ENCODE measurements at places on chromosomes 6 and 20.
A peak's percentile ranks its signal among the peaks of the same experiment; 100 is the strongest.

GRCh38 chr6:123524781-123525180 lies 112.0 kb downstream of the TRDN start:
- DNase-seq: no peak

DNA sequence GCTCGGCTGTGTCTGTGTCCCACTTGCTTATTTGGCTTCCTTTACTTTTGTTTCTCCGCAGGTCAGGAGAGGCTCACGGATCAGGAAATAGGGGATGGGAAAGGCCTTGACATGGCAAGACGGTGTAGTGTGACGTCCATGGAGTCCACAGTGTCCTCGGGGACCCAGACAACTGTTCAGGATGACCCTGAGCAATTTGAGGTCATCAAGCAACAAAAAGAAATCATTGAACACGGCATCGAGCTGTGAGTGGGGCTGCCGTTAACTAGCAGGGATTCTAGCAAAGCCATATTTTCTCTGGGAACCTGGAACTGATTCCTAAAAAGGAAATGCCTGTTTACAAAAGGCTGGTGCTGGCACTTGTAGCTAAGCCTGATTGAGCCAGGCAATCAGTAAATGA lies 54.4 kb downstream of the ARFGEF2 start:
- no peak for DNase-seq

GRCh38 chr6:25921525-25922203 lies 8.8 kb downstream of the SLC17A2 start:
- no peak for DNase-seq

DNA sequence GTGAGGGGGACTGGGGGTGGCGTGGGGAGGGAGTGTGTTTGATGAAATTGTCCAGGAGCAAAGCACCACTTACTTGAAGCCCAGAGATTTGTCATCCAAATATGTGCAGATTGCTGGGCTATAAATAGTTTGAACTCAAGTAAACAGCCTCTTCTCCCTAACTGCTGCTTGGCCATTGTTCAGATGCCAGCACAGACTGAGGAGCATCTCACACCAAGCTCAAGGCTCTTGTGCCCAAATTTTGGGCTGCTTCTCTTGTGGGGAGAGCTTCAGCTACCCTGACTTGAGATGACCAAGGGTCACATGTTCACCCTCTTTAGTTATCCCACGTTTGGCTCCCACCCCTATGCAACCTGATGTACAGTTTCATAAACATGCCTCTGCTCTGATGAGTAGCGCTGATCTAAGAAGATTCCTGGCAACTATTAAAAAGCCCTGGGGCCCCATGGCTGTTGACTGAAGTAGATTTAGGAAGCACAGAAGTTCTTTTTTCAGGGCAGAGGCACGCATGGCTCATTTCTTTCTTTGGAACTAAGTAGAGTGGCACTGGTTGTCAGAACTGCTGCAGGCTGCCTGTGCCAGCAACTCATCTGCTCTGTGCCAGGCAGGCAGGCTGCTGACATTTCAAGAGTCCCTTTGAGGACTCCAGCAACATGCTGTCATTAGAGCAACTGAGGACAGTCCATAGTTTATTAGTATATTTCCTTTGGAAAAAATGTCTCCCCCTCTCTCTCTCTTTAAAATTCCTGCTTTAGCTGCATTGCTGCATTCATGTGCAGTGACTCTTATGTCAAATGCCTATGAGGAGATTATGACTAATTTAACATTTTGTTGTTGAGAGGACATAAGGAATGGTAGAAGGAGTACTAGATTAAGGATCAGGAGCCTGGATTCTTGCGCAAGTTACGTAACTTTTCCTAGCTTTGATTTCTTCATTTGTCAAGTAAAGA lies 9.6 kb upstream of the PKIG start:
- no peak for DNase-seq

DNA sequence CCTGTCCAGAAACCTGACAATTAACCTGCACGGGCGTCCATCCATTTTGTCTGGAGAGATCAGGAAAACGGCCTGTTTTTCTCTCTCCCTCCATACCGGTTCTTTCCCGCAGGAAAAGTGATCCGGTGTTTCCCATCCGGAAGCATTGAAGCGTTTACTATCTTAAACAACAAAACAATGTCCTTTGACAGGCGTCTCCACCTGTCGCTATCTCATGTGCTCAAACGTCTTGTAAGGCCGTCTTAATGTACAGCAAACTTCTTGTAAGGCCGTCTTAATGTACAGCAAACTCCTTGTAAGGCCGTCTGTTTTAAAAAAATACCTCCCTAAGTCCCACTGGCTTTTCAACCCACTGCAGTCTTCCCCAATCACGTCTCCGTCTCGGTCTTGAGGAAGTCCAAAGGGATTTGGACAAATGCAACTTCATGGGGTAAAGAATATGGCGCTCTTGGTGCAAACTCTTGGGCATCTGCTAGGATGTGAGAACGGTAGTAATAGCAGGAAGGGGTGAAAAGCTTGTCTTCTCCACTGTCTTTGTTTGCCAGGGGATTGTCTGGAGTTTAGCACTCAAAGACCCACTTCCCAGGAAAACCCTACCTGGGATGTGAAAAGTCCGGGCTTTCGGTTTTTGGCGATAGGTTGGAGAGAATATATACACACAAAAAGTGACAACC lies 29.9 kb upstream of the TRIM27 start:
- no peak for DNase-seq

GRCh38 chr6:125267806-125268523 lies 33.8 kb downstream of the HDDC2 start:
- DNase-seq: no peak

DNA sequence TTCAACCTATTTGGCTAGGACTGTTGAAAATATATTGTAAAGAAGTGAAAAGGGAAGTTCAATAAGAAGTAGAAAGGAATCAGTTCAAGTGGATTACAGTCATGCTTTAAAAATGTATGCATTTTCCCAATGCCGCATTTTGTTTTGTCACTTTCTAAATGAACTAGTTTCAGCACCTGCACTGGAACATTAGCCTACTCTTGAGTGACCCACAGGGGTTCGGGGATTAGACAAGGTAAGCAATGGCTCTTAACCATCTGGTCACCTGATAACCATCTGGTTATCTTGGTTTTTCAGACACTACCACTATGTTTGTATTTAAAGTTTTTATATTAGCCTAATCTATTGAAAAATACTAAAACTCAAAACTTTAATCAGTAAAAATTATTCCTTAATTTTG lies 97.6 kb downstream of the CD164 start:
- no peak for DNase-seq

DNA sequence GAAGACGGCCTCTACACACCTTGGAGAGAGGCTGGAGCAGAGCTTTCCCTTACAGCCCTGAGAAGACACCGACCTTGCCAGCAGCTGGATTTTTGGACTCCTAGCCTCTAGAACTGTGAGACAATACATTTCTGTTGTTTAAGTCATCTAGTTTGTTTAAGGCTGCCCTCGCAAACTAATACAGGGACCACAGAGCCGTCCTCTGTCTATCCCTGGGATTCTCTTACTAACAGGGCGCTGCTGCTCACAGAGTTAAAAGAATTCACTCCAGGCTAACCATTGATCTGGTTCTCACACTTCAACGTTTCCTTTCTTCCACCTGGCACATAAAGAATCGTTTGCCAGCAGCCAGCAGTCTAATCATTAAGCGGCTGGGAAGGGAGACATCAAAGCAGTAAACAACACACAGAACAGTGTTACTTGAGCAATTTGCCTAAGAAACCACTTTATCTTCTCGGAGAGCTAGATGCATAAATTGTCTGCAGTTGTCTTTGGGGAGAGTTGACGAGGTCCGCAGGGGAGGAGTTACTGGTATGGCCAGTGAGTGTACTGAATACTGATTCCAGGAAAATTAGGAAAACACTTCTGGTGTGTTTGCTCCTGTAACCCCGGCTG lies 103.5 kb upstream of the AKAP12 start:
- DNase-seq: no peak

DNA sequence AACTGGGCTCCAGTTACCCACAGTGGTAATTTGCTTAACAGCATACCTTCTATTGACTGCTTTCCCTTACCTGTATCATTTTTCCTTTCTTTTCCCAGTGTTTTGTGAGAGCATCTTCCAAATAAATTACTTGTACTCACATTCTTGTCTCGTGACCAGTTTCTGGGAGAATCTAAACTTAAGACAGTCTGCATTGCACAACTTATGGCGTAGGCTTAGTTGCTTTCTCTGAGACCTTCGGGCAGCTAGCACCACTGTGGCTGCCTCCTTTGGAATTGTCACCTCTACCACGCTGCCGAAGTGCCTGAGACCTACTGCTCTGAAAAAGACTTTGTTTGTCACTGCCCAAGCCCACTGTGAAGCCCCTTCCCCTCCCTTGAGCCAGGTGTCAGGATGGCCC lies 188.1 kb upstream of the BMP2 start:
- DNase-seq: no peak

DNA sequence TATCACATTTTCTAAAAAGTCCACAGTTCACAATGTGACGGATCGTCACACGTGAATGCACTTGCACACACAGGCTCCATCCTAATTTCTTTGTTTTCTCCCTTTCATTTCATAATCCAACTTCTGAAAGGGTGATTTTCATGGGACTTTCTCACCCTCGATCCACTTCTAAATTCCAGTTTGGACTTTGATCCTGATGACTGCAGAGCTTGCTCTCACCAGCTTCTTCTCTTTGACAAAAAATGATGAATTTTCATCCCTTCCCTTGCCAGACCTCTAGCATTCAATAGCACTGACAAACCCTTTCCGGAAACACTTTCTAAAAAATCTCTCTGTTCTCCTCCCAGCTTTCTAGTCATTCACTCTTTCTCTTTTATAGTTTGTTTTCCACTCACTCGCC lies 341.2 kb downstream of the SYNE1 start:
- no peak for DNase-seq

GRCh38 chr20:62881662-62882395 lies 20.2 kb upstream of the TCFL5 start:
- no peak for DNase-seq

GRCh38 chr6:1713016-1713600 lies 103.4 kb downstream of the FOXC1 start:
- DNase-seq: no peak

GRCh38 chr6:14518515-14519217 lies 401.1 kb downstream of the CD83 start:
- no peak for DNase-seq

DNA sequence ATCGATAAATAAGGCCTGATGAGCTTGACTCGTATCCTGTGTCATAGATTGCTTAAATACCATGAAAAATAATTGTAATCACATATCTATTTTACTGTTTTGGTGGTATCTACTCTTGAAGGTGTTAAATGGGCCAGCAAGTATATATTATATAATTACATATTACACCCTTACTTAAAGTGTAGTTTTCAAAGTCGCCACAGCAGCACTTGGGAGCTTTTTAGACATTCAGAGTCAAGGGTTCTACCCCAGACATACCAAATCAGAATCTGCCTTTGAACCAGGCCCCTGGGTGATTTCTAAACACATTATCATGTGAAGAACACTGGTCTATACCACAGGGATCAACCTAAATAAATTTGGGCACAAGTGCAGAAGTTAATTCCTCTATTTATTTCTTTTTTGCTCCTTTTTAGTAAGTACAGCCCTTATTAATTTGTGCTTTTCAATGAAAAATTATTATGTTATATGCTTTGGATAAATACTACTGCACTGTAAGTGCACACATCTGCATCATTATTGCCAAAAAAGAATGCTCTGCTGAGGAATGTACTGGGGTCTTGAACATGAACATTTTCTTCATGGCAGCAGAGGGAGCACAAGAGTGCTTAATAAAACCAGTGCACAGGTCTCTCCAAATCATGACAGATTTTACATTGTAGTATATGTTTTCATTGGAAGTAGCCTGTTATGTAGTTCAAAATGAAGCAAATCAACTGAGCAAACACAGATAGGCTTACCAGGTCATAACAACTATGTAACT lies 3.1 kb upstream of the ATXN1 start:
- peak; percentile 46 for DNase-seq

- peak; percentile 70 for DNase-seq
Measured at GRCh38 chr6:13454286-13455221, 32.8 kb downstream of the GFOD1 start.

- no peak for DNase-seq
Measured at GRCh38 chr6:39424831-39425230, 102.3 kb upstream of the KCNK16 start.

- DNase-seq: no peak
Measured at GRCh38 chr6:134680021-134680420, 269.9 kb downstream of the ALDH8A1 start.

DNA sequence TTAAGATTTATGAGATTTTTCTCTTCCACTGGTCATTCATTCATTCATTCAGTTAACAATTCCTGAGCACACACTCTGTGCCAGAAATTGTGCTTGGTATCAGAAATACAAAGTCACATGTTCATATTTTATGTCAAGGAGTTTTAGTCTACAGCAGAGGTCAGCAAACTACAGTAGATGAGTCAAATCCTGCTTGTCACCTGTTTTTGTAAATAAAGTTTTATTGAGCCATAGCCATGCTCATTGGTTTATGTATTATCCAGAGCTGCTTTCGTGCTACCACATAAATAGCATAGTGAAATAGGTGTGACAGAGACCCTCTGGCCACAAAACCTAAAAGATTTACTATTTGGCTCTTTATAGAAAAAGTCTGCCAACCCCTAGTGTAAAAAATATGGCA lies 46.8 kb downstream of the THEMIS start:
- DNase-seq: no peak

DNA sequence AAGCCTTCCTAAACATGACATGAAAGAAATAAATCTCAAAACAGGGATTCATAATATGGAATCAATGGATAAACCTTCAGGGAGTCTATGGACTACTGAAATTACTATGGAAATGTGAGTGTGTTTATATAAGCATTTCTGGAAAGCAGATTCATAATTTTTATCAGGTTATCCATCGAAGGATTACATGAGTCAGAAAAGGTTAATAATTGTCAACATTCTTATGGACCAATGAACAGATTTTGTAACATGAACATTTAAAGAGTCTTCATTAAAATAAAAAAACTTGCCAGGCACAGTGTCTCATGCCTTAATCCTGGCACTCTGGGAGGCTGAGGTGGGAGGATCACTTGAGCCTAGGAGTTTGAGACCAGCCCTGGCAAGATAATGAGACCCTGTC lies 84.8 kb downstream of the AHI1 start:
- DNase-seq: no peak

- no peak for DNase-seq
Measured at GRCh38 chr6:7249946-7250643, 62.9 kb downstream of the SSR1 start.

DNA sequence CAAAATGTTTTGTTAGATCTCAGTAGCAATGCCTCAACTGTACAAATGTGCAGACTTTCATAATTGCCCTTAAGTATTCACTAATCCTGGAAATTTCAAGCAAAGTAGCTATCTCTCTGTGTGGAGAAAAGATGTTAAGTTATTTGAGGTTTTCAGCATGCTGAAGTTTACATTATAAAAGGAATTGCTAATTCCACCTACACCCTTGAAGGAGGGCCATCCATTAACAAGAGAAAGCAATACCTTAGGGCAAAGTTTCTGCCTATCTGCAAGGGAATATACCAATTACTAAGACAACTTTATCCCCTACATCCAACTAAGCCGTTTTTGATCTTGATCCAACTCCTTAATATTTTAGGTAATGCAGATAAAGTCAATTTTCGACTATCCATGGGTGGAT lies 380.7 kb upstream of the BTBD3 start:
- no peak for DNase-seq

Measured in CD4-positive, alpha-beta T cell treated with Interleukin-2 at 100 ng/mL for 4 hours (primary cell).